ENCODE measurements at places on chromosomes 2 and 18.

GRCh38 chr2:238102865-238103264, 2.7 kb downstream of the ESPNL start:
- DNase-seq = no peak

DNA sequence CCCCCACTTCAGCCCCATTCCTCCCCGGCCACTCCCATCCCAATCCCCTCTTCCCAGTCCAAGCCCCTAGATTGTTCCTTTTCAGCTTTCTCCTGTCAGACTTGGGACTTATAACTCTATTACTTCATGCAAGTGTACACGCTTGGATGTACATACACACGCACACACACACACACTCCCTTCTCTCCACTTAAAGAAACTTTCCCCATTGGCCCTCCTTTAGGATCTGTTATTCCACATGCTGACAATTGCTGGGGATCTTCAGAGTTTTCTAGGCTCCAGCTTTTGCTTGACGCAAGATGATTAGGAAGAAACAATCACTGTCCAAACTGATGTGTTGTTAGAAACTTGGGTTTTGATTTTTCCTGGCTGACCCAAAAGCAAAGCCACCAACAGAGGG, 75.4 kb downstream of the CDK15 start:
- DNase-seq = no peak

DNA sequence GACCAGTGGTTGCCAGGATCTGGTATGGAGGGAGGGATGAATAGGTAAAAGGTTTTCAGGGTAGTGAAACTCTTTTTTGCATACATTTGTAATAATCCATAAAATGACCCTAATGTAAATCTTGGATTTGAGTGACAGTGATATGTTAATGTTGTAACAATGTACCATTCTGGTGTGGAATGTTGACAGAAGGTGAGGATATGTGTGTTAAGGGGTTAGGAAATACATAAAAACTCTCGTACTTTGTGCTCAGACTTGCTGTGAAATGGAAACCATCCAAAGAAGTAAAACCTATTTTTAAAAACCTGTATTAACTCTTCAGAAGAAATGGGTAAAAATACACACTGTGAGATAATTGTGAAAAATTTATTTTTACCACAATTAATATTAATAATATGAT, 66.2 kb downstream of the SYT4 start:
- no peak for DNase-seq

GRCh38 chr2:207828361-207829057, 58.8 kb upstream of the FZD5 start:
- no peak for DNase-seq

- no peak for DNase-seq
Measured at GRCh38 chr18:26089293-26090129, 902 bp downstream of the SS18 start.

DNA sequence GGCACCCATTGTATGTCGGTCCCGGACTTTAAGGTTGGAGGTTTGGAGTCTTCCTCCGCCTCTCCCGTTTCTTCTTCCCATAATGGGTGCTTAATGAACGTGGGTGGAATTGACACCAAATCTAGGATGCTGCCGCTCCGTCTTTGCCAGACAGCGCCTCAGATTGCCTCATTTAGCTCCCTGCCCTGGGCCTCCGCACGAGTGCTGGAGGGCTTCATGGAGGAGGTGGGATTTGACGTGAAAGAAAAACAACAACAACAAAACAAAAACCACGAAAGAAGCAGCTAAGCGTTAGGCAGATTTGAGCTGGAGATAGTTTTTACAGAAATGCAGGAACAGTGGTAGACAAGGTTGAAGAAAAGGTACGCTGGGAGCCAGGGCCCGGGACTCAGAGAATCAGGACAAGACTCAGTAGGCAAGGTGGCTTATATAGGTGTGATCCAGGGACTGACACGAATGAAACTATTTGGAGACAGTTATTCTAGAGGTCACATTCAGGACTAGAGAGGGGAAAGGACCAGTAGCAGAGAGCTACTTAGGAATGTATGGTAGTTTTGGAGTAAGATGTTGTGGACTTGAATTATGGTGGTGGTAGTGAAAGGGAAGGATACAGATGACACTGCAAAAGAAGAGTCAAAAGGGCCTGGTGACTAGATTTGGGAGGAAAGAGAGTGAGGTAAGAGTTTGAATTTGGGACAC, 605 bp downstream of the ZNF2 start:
- DNase-seq = no peak

- no peak for DNase-seq
Measured at GRCh38 chr2:196951973-196952372, 25.5 kb upstream of the PGAP1 start.

GRCh38 chr18:34726286-34727004, 16.3 kb downstream of the DTNA start:
- no peak for DNase-seq

DNA sequence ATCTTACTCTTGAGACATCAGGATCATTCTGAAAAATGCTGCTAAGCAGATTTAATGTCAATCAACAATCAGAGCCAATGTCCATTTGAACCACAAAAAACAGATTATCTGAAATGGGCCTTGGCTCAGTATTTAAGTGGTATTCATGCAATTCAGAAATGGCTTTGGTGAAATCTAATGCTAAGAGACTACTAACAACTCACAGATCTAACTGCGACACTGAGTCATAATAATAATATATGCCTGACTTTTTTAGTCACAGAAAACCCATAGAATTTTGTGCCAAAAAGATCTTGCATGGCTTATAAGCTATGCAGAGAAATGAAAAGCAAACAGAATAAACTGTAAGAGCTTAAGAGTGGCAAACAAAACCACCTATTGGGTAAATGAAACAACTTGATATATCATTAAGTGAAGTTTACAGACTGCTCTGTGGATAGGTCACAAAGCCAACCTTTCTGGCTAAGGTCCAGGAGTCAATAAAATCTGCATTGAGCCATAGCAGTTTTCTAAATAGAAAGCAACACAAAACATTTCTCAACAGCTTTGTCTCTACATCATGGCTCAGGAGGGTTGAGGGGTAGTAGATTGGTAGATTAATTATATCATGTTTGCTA, 234.3 kb downstream of the LRATD1 start:
- no peak for DNase-seq

GRCh38 chr2:86744152-86744551, 24.1 kb downstream of the RMND5A start:
- no peak for DNase-seq

DNA sequence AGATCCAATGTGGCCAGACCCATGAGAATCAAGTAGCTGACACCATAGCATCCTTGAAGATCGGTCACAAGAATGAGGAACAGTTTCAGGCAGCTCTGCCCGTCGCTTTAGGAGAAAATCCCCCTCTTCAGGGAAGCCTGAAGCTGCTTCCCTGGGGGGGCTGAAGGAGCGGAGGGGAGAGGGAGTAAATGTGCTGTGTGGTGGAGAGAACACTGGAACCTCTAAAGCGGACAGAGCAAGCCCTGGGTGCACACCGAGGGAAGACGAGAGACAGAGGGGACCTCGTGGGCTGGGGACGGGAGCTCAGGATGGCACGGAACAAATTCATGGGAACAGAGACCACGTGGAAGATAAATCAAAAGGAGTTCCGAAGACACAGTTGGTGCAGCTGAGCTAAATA, 154.3 kb downstream of the NDUFA10 start:
- DNase-seq = no peak

DNA sequence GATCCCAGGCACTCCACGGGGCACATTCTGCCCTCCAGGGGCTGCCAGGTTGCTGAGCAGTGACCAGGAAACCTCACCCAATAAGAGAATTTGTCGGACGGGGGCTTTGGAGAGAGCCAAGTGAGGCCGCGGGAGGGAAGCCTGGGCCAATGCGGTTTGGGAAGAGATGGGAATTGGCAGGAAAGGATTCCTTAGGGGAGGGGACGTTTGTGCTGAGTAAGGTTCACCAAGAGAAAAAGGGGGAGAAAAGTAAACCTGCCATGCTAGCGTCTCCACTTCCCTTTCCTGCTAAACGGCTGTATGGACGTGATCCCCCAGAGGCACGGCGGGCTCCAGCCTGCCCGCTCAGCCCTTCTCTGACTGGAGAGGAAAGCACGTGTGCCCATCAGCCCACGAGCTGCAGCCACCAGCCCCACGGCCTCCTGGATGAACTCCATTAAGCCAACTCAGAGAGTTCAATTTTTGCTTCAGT, 194.4 kb upstream of the ID2 start:
- no peak for DNase-seq

DNA sequence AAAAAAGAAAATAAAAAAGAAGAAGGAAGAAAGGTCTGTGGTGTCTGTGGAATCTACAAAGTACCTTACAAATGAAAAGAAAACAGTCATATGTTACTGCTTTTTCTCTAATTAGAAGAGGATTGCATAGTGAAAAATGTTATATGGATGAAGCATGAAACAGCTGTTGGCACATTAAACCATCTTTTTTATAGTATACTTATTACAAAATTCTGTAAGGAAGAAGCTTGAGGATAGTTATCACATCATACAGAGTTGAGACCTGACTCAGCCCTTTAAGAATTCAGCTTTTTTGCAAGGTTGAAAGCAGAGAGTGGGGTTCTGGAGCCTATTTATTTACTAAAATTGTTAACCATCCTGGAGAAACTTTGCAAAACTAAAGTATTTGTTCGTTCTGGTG, 222.7 kb downstream of the PHLPP1 start:
- DNase-seq = no peak

GRCh38 chr2:161975062-161975812, 98.8 kb downstream of the DPP4 start:
- DNase-seq = no peak

DNA sequence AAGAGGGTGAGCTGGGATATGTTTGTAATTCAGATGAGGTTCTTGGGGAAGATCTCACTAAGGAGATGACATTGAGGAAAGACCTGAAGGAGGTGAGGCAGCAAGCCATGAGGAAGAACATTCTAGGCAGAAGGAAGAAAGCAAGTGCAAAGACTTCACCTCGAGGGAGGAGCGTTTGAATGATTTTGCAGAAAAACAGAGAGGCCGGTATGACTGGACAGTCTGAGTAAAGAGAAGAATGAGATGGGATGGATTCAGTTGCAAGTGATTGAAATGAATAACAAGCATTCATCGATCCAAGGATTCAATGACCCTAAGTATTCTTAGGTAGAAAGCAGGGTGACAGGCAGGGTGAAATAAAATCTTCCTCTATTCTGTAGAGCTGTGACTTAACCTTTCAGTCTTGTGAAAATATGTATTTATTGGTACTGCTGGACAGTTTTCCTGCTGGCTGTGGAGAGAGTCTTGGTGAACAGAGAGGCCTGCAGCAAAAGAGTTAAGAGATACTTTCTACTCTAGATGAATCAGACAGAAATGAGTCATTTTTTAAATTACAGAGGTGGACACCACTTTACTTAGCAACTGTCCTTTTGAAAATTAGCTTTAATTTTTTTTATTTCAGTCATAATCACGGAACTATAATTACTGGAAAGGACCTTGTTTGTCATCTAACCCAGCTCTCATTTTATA, 278.4 kb downstream of the LRRTM1 start:
- no peak for DNase-seq

- DNase-seq = no peak
Measured at GRCh38 chr2:71786291-71787107, 333.1 kb downstream of the DYSF start.

DNA sequence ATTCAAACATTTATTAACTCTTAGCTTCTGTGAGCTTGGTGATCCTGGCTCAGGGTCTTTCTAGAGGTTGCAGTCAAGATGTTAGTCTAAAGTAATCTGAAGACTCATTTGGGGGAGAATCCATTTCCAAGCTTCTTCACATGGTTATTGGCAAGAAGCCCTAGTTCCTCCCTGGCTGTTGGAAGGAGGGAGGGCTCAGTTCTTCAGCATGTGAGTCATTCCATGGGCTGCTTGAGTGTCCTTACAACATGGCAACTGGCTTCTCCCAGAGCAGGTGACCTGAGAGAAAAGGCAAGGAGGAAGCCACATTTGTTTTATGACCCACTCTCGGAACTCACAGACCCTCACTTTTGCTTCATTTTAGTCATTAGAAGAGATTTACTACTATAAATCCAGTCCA, 10.6 kb upstream of the C2orf74 start:
- no peak for DNase-seq

GRCh38 chr2:20164734-20165478, 60.0 kb downstream of the SDC1 start:
- no peak for DNase-seq

GRCh38 chr2:28606986-28607441, 111.2 kb downstream of the PLB1 start:
- DNase-seq = no peak

- no peak for DNase-seq
Measured at GRCh38 chr2:240875228-240876034, 6.8 kb downstream of the AGXT start.

GRCh38 chr2:21469564-21469963, 345.8 kb downstream of the TDRD15 start:
- no peak for DNase-seq

GRCh38 chr18:21109936-21110712, 1.5 kb downstream of the ROCK1 start:
- DNase-seq = no peak

GRCh38 chr2:199440118-199440517, 17.6 kb downstream of the SATB2 start:
- DNase-seq = no peak

DNA sequence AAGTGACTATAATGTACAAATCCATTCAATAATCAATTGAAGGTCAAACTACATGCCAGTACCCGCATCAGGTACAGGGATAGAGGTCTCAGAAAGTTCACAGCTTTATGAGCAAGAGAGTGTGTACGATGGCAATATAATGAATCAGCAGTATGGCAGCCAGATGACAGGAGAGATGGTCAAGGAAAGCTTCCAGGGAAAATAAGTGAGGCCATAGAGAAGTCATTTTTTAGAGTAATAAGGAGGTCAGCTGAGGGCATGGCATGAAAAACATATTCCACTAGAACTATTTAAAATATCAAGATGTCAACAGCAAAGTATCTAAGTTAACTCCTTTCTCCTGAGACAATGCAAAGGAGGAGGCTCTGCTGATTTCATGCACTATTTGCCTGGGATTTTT, 108.0 kb downstream of the SLC8A1 start:
- no peak for DNase-seq

- no peak for DNase-seq
Measured at GRCh38 chr2:219428469-219428868, 6.2 kb upstream of the SPEG start.

GRCh38 chr2:222268311-222268990, 30.3 kb downstream of the PAX3 start:
- DNase-seq = no peak

DNA sequence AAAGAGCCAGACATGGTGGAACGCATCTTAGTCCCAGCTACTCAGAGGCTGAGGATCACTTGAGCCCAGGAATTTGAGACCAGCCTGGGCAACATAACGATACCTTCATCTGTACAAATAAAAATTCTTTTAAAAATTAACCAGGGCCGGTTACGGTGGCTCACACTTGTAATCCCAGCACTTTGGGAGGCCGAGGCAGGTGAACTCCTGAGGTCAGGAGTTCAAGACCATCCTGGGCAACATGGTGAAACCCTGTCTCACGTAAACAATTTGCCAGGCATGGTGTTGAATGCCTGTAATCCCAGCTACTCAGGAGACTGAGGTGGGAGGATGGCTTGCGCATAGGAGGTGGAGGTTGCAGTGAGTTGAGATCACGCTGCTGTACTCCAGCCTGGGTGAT, 25.8 kb upstream of the KCNG3 start:
- DNase-seq = no peak

Measured in Panc1 (cell line).